SK-MEL-5 (cell line): ENCODE measurements at places on chromosomes 4 and X.

DNA sequence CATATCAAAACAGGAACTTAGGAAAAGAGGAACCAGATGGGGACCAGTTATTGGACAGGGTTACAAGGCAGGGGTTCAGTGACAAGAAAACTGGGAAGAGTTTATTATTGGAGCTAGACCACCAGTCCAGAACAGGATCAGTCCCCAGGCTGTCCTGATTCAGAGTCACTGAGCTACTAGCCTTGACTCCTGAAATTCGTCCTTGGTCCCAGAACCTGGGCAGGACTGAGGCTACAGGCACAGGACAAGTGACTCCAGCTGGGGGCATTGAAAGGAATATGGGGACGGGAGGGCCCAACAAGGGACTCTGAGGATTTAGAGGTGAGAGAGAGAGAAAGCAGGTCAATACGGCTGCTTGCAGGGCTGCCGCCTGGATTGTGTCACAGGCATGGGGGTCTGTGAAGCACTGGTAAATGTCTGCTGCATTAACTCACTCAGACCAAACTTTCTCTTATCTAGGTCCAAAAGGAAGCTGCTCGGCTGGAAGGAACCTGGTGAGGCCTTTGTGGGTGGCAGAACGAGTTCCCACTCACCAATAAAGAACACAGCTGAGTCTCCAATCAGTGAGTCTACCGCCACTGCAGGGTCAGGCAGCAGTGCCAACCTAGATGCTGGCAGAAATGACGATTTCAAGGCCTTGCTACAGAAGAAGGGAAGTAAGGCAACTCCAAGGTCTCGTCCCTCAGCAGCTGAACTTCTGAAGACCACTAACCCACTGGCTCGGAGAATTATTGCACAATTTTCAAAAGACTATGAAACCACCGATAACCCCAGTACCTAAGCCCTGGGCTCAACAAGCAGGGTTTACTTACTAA is 11.3 kb upstream of the RTL5 start:
- DNase-seq = no peak

DNA sequence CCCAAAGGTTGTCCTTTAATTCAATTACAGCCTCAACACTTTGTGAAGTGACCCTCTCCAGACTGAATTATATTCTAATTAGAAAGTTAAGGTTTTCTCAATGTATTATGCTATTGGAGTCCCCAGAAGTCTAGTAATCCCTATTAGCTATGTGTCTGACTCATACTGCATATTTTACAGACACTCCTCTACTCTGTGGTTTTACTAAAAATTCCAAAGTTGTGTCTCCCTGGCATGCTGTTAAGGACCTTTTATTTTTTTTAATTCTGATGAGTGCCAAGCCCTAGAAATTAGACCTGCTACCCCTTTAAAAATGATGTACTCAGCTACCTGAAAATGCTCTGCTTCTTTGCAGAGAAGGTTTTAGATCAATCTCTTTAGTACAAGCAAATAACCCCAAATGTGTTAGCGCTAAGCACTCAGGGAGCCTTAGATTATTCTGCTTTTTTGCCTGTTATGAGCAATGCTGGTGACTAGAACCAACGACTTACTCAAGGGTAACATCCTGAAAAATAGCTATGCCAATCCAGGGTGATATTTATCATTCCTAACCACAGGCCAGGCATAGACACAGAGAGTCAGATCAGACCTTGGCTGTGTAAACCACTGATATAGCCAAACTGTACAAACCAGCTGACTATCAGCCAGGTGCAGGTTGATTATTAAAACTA is 26.1 kb upstream of the CXCL13 start:
- peak; percentile 3 for DNase-seq

DNA sequence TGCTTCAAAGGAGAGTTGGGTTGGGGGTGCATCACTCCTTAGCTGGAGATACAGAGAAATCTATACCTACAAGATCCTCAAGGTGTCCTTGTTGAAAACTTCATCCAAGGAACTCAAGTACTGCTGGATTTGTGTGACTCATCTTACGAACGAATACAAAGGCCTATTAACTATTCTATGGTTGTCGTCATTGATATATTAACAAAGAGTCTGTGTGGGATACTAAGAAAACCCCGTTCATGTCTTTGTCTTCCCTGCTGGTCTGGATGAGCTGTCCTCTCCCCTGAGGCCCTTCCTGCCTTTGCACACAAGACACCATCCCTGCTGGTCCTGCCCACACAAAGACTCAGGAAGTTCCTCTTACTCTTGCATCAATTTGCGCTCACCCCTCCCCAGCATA is 54.9 kb upstream of the IRF2 start:
- peak; percentile 99 for DNase-seq

DNA sequence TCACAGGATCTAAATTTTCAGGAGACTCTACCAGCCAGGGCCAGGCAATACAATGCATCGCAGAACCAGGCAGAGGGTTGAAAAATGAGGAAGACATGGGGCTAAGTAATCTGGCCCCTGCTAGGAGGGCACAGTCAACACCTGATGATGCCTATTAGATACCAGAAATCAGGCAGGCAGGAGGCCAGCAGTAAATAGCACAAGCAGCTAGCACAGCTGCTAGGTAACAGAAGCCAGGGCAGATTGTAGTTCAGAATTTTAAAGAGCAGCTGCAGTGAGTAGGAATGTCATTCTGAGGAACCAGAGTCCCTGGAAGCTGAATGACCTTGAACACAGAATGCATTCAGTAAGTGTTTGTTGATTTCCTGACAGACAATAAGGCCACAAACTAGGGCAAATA is 38.8 kb upstream of the TRPC5OS start:
- DNase-seq = no peak

- DNase-seq = no peak
Observed at GRCh38 chr4:15551740-15552446, 82.2 kb downstream of the CC2D2A start.

DNA sequence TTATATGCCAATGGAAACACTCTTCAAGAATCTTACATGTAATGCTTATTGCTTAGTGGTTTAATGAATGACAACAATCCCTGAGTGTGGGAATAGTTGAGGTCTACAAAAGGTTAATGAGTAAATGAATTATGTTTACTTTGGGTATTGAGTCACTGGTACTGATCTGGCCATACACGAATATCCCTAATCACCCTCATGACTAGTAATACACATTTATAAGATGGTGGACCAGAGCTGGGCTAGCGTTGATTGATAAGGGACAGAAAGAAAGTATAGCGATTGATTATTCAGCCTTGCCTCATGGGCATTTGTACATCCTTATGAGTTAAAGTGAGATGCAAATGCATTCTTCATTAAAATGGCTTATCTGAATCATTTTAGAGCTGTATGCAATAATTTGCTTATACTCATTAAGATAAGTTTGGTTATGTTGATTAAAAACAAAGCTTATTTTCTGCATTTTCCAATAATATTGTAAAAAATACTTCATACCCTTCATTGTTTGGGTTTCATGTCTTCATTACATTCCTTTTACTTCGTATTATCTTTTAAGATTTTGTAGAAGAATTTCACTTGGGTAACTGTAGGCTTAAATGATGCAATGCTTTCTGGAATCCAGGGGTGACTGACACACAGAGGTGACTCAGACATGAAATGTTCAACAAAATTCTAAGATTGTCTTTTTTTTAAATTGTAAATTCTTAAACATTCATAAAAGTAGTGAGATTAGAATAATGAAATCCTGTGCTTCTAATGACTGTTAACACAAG is 47.4 kb downstream of the FGF2 start:
- no peak for DNase-seq

- DNase-seq = peak; percentile 21
Observed at GRCh38 chr4:174521800-174522182, 497 bp downstream of the HPGD start.

DNA sequence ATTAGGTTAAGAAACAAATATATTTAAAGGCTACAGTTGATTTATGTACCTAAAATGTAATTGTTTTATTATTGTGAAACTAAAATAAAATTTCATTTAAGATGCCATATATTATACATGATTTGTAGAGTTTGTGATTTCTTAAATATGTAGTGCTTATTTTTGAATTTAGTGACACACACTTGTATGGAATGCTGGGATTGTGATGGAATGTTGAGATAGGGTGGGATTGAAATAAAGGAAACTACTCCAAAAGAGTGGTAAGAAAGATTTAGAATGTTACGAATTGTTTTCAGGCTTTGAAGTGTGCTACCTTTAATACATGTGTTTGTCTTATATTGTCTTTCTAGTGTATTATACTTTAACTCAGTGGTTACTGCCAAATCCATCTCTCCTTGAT is 330.3 kb upstream of the PITX2 start:
- no peak for DNase-seq

DNA sequence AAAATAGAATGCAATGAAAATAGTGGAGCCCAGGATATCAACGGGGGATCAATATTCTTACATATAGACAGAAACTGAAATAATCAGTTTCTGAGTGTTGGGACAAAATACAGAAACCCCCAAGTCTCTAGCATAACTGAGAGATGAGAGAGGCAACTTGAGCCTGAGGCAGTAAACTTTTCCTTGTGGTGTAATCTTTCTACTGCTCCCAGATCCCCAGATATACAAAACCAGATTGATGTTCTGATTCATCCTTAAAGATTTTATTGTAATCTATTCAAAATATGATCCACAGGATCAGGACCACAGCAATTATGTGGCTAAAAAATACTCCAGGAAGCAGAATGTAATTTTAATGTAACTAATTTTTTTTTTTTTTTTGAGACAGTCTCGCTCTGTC is 2282.6 kb downstream of the ARAP2 start:
- no peak for DNase-seq

DNA sequence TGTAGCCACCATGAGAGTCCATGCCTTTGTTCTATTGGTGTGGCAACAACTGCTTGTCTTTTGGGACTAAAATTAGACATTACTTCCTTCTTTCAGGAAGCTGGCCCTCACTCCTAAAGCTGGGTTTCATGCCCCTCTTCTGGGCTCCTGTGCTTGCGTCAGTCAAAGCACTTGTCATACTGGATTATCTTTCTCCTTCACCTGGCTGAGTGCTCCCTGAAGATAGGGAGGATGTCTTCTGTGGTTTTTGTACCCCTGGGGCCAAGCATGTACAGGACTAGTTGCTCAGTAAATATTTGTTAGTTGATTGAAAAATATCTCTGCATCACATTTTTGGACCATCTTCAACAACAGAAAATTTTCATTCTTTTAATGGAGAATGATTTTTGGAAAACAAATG is 26.1 kb upstream of the LONRF3 start:
- DNase-seq = no peak

DNA sequence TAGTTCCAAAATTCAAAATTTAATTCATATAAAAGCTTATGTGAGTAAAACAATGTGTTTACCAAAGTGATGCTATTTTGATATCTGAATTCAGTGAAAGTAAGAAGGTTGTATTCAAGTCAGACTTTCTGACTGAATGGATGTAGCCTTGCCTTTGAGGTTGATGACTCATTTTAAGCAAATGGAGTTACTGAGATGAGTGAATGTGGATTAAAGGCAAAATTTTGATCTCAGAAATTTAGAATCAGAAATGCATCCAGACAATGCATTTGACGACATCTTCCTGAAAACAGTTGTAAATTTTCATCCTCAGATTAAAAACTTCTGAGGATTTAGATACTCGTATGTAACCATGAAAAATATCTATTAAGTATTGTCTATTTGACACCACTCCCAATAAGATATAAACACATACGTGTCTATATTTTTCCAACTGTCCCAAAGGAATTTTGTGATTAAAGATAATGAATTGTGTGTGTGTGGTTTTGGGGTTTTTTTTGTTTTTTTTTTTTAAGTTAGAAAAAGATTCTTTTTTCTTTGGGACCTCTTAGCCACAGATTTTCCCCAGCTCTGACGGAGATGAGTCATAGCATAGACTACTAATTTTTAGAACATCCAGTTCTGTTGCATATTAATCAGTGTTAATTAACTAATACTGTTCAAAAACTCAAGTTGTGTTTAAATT is 34.4 kb downstream of the NFKB1 start:
- DNase-seq = no peak

GRCh38 chr4:139768896-139769295 is 103.3 kb downstream of the MGST2 start:
- DNase-seq = peak; percentile 65

DNA sequence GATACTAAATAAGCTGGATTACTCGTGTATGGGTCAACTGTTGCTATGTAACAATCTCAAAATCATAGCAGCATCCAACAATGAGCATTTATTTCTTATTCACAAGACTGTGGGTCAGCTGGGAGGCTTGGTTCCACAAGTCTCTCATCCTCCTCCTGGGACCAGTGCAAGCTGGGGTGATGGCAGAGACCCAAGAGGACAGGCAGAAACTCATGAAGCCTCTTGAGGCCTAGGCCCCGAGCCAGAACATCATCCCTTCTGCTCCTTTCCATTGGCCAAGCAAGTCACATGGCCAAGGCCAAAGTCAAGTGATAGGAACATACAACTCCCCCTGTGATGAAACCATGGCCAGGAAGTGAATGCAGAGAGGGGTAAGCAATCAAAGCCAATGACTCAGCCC is 422.1 kb downstream of the BCOR start:
- peak; percentile 55 for DNase-seq

GRCh38 chr4:74166135-74166534 is 8.2 kb downstream of the MTHFD2L start:
- DNase-seq = no peak

DNA sequence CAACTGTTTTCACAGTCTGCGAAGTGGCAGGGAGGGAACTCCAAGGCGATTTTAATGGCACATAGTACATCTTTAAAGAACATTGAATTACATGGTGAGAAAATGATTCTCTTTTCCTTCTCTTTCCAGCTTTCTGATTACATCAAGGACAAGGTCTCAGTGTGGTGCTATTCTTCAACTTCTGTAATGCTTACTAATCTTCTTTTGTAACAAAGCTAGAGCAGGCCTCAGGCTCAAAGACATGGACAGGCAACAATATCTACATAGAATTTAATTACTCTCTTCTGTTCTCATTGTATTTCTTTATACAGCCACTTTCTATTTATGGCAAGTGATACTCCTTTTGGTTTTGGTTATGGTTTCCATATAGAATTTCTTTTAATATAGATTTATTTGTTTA is 48.4 kb downstream of the RTL5 start:
- no peak for DNase-seq

- no peak for DNase-seq
Observed at GRCh38 chr4:72945719-72946336, 123.7 kb downstream of the COX18 start.

DNA sequence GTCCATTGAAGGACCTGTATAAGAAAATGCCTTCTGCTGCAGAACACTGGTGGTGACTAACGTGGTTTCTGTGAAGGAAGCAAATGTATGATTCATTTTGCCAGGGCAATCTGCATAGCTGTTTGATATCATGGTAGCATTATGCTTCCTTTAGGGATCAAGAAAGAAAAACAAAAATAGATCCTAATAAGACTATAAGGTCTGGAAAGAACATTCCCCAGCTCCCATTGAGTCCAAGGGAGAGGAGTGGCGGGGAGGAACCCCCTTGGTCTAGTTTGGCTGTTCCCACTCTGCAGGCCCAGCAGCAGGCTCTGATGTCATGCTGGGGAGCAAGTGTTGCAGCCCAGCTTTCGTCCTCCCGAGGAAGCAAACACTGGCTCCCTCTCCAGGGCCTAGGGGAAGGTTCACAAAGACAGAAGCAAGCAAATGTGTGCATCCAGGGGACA is 154.5 kb upstream of the GALNT7 start:
- DNase-seq = peak; percentile 42

GRCh38 chr4:140726776-140727500 is 29.2 kb downstream of the TBC1D9 start:
- DNase-seq = no peak

- DNase-seq = no peak
Observed at GRCh38 chr4:119299260-119299671, 22.7 kb downstream of the FABP2 start.
